CD4-positive, alpha-beta memory T cell (primary cell): ENCODE measurements at places on chromosomes 4 and X.
A peak's percentile ranks its signal among the peaks of the same experiment; 100 is the strongest.

DNA sequence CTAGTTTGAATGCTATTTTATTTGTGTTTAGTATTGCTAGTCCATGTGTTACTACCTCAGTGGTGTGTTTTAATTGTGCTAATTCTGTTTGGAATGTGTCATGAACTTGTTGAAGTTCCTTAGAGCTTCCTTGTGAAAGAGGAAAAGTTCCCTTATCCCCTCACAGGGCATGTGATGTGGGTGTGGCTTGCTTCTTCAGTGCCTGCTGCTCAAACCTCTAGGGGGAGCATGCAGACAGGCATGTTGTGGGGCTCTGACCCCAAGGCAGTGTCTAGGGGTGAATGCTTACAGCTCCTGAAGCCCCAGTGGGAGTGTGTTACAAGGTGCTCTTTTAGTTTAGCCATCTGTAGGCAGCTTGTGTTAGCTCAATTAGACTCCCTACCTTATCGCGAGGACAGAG is 86.5 kb downstream of the MAGED4 start:
- no peaks in the 10 kb centered on the region for H3K27me3 ChIP-seq
- no peak for DNase-seq
- H3K27ac ChIP-seq = no peak overlapping the region
- H3K4me3 ChIP-seq = no peak overlapping the region

DNA sequence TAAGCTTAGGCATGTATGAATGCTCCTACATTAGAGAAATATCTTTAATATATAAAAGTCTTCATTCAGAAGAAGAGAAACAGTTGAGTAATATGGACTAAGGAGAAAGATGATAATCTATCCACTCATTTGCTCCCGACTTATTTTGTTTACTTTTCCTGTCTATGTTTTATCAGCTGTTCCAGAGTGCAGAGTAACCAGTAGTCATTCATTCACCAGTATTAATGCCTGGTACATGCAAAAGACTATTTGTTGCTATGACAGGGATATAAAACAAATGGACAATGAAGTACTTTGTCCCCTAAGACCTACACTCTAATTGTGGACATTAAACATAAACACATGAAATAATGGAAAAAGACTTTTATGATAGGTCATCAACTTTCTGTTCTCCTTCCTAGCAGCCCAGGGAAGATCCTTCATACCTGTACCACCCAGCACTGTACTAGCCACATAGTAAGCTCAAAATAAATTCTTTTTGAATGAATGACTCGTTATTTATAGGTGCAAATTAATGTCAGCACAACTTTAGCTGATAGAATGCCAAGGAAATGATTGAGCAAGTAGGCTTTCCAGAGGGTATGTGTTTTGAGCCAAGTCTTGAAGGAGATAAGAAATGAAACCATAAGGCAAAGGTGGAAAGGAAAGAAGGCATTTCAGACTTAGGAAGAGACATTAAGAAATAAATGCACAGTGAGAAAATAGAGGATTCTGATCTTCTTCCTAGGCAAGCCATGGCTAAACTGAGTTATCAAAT is 45.0 kb upstream of the IL13RA1 start:
- no peak for DNase-seq
- H3K36me3 ChIP-seq = peaks cover 20% of the 10 kb centered on the region
- H3K4me1 ChIP-seq = no peaks in the 10 kb centered on the region
- no peaks in the 10 kb centered on the region for H3K27me3 ChIP-seq

GRCh38 chr4:2785613-2786012 is 7.3 kb upstream of the SH3BP2 start:
- peaks cover 36% of the 10 kb centered on the region for H3K4me1 ChIP-seq
- peak; percentile 43 for DNase-seq
- no peaks in the 10 kb centered on the region for H3K27me3 ChIP-seq
- H3K36me3 ChIP-seq = no peaks in the 10 kb centered on the region
- H3K4me3 ChIP-seq = no peak overlapping the region
- peak overlapping the region; percentile 74 for H3K27ac ChIP-seq

DNA sequence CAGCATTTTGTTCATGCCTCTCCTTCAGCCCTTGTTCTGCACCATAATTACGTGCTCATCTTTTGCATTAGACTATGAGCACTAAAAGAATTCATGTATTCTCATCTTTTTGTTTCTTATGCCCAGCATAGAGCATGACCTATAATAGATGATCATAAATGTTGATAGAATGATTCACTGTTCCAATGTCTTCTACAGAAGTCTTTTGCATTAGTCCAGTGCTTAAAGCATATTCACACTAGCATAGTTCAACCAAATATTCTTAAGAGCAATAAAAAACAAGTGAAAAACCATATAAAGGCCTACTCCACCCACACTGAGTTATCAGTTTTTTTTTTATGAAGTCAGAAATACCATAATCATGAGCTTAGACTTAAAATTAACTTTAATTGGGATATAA is 36.5 kb upstream of the SLC10A4 start:
- no peaks in the 10 kb centered on the region for H3K27me3 ChIP-seq
- no peak overlapping the region for H3K4me3 ChIP-seq
- H3K4me1 ChIP-seq = no peaks in the 10 kb centered on the region
- no peaks in the 10 kb centered on the region for H3K36me3 ChIP-seq
- DNase-seq = no peak
- H3K27ac ChIP-seq = no peak overlapping the region

- no peaks in the 10 kb centered on the region for H3K4me1 ChIP-seq
- H3K27ac ChIP-seq = no peak overlapping the region
- no peaks in the 10 kb centered on the region for H3K27me3 ChIP-seq
- DNase-seq = no peak
- H3K4me3 ChIP-seq = no peak overlapping the region
Measured at GRCh38 chrX:82412858-82413257, 1095.2 kb upstream of the POU3F4 start.

DNA sequence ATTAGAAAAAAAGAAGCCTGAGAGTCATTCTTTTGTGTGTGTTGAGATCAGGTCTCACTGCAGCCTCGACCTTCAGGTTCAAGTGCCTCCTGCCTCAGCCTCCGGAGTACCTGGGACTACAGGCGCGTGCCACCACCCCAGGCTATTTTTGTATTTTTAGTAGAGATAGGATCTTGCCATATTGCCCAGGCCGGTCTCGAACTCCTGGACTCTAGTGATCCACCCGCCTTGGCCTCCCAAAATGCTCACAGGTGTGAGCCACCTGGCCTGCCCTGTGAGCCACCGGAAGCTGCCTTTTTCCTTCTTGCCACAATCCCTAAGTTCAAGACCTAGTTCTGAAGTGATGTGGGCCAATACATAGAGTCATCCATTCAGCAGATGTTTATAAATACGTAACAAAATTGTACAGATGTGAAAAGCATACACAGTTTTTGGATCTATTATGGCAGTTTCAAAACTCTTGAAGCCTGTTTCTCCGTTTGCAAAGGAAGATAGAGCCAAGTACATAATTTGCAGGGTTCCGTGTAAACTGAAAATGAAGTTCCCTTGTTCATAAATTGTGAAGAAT is 536 bp upstream of the CTSO start:
- peaks cover 17% of the 10 kb centered on the region for H3K4me1 ChIP-seq
- no peaks in the 10 kb centered on the region for H3K36me3 ChIP-seq
- no peaks in the 10 kb centered on the region for H3K27me3 ChIP-seq
- H3K27ac ChIP-seq = peak overlapping the region; percentile 87
- no peak for DNase-seq

DNA sequence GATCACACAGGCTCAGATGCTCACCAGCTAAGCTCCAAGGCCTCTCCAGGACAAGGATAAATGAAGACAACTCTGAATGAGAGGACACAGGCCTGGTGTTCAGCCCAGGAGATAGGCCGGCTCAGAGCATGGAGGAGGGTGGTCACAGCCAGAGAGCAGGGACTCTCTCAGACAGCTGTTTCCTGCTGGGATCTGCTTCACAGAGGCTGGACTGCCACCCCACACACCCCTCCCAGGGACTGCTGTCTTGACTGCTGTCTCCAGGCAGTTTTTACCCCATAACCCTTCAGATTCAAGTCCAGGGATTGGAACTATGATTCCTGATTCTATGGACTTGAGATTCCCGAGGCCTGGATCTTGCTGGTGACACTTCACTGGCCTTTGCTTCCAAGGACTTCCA is 89.0 kb downstream of the SMIM20 start:
- H3K4me3 ChIP-seq = no peak overlapping the region
- H3K27ac ChIP-seq = no peak overlapping the region
- H3K36me3 ChIP-seq = no peaks in the 10 kb centered on the region
- no peaks in the 10 kb centered on the region for H3K27me3 ChIP-seq

DNA sequence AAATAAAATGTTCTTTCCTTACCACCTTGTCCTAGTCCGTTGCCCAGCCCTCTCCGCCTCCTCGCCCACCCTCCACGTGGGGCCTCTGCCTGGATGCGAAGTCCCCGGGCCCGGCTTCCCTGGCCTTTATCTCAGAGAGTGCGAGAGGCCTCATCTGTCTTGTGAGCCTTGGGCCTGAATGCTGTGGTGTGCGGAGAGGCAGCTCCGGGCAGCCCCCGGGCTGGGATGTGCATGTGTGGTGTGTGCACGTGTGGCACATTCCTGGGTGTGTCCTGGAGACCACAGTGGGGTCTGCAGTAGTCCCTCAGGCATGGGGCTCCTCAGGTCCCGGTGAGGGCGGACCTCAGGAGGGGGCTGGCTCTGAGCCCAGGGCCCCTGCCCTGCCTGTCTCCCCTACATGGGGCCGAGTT is 31.4 kb downstream of the DOK7 start:
- H3K4me3 ChIP-seq = no peak overlapping the region
- H3K4me1 ChIP-seq = no peaks in the 10 kb centered on the region
- no peak for DNase-seq
- H3K27me3 ChIP-seq = no peaks in the 10 kb centered on the region
- no peak overlapping the region for H3K27ac ChIP-seq

DNA sequence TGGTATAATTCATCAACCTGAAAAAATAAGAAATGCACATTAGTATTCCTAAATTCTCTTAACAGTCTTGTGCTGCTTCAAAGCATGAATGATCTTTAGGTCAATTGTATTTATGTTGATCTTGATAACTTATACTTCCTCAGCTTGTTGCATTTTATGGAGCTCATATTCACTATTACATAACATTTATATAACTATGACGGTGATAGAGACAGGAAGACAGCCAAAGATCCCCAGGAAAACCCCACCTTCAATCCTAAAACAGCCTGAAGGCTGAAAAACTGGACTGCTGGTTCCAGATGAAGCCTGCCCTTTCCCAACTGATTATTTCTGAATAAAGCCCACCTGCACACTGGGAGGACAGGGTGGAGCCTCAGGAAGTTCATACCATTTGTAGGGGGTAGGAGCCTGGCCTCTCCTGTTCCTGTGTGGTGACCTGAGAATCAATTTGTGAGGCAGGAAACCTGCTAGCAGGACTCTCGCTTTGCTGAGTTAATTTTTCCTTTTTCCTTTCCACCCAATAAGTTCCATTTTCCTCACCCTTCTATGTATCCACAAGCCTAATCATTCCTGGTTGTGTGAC is 30.5 kb downstream of the MAGEC1 start:
- no peaks in the 10 kb centered on the region for H3K36me3 ChIP-seq
- no peak overlapping the region for H3K27ac ChIP-seq
- no peaks in the 10 kb centered on the region for H3K27me3 ChIP-seq

GRCh38 chr4:125315576-125316400 is 1.0 kb downstream of the FAT4 start:
- no peak overlapping the region for H3K27ac ChIP-seq

GRCh38 chrX:136827026-136827425 is 46.3 kb upstream of the ARHGEF6 start:
- no peaks in the 10 kb centered on the region for H3K36me3 ChIP-seq
- H3K27ac ChIP-seq = no peak overlapping the region
- no peaks in the 10 kb centered on the region for H3K4me1 ChIP-seq

GRCh38 chr4:107125496-107125895 is 89.4 kb upstream of the DKK2 start:
- no peaks in the 10 kb centered on the region for H3K36me3 ChIP-seq
- DNase-seq = no peak
- H3K27ac ChIP-seq = no peak overlapping the region
- no peaks in the 10 kb centered on the region for H3K4me1 ChIP-seq
- H3K4me3 ChIP-seq = no peak overlapping the region
- no peaks in the 10 kb centered on the region for H3K27me3 ChIP-seq

DNA sequence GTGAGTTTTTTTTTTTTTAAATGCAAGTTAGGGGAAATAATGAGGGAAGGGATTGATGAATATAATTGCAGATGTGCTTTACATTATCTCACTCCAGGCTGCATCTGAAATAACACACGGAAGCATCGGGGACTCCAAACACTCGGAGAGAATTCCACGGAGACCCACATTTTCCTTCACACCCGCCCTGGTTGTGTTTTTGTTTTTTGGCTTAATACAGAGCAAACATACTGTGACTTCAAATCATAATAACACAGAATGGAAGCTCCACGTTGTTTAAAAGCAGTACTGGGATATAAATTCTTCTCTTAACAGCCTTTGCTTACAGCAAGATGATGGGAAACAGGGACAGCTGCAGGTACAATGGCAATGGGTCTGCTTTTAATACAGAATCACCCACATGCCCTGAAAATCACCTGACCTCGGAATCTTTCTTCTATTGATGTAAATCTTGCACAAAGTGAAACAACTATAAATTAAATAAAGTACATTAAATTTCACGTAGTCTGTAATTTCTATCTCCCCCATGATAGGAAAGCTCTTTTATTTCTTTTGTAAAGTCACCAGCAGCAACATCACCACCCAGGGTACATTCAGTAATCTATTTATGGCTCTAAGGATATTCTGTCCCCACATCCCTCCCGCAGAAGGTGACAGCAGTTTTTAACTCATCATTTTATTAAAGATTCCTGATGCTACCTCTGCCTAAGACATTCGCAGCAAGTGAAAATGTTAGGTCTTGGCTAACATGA is 119.3 kb downstream of the ZNF827 start:
- H3K36me3 ChIP-seq = no peaks in the 10 kb centered on the region
- no peaks in the 10 kb centered on the region for H3K27me3 ChIP-seq
- no peak overlapping the region for H3K4me3 ChIP-seq
- no peaks in the 10 kb centered on the region for H3K4me1 ChIP-seq
- no peak for DNase-seq

GRCh38 chrX:147351644-147352043 is 537.1 kb upstream of the CXorf51A start:
- no peaks in the 10 kb centered on the region for H3K27me3 ChIP-seq
- H3K27ac ChIP-seq = no peak overlapping the region
- no peak overlapping the region for H3K4me3 ChIP-seq
- H3K36me3 ChIP-seq = no peaks in the 10 kb centered on the region
- no peaks in the 10 kb centered on the region for H3K4me1 ChIP-seq

GRCh38 chr4:9927341-9928007 is 93.8 kb downstream of the SLC2A9 start:
- H3K36me3 ChIP-seq = no peaks in the 10 kb centered on the region
- H3K4me1 ChIP-seq = no peaks in the 10 kb centered on the region
- no peak overlapping the region for H3K4me3 ChIP-seq
- H3K27ac ChIP-seq = no peak overlapping the region
- DNase-seq = no peak

- H3K4me1 ChIP-seq = peaks cover 14% of the 10 kb centered on the region
- peak; percentile 26 for DNase-seq
- no peaks in the 10 kb centered on the region for H3K27me3 ChIP-seq
Measured at GRCh38 chr4:8238036-8238511, 31.5 kb upstream of the HTRA3 start.

- peaks cover 48% of the 10 kb centered on the region for H3K4me1 ChIP-seq
- H3K4me3 ChIP-seq = peak overlapping the region; percentile 59
- no peaks in the 10 kb centered on the region for H3K27me3 ChIP-seq
- peak; percentile 56 for DNase-seq
- peak overlapping the region; percentile 66 for H3K27ac ChIP-seq
Measured at GRCh38 chr4:2261110-2261852, 628 bp downstream of the MXD4 start.
